ENCODE measurements at places on chromosomes 1 and 21. TPM values are rescaled to one million over a fixed set of nuclear protein-coding genes. Genes with fewer than 3 reads are reported as not detected.

The RHEX gene
- total RNA-seq, result 0.98 TPM

GRCh38 chr1:96979304-96980268 is 258.0 kb downstream of the PTBP2 start:
- DNase-seq, result no peak

DNA sequence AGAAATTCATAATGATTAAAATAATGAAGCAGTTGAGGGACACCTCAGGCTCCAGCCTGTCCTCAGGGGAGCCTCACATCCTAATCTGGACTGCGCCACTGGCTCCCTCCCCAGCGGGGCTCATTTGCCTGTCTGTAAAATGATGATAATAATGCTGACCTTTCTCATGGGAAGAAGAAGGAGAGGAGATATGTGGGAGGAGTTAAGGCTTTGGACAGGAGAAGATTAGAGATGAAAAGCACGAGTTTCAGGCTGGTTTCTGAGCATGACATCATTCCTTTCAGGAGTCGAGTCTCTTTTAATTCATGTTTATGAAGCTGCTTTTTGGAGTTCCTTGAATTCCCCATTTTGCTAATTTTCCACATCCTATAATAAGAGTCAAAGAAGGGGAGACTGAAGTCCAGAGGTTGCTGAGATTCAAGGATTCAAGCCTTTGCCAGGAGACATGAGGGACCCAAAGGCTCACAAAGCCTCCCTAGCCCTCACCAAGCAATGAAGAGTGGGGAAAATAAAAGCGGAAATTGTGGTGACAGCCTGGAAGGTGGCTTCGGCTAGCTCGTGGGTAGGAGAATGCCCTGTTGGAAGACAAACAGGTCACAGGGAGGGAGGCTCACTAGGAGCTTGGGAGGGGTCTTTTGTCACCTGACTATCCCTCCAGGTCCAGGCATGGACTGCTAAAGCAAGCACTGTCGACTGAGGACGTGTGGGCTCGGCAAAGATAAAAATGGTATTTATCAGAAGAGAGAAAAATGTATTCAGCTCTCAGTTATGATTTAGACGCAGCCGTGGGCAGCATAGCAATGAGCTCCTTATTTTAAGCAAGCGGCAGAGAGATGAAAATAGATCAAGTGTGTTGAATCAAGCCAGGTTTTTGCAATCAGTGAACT is 27.5 kb upstream of the STMN1 start:
- no peak for DNase-seq

DNA sequence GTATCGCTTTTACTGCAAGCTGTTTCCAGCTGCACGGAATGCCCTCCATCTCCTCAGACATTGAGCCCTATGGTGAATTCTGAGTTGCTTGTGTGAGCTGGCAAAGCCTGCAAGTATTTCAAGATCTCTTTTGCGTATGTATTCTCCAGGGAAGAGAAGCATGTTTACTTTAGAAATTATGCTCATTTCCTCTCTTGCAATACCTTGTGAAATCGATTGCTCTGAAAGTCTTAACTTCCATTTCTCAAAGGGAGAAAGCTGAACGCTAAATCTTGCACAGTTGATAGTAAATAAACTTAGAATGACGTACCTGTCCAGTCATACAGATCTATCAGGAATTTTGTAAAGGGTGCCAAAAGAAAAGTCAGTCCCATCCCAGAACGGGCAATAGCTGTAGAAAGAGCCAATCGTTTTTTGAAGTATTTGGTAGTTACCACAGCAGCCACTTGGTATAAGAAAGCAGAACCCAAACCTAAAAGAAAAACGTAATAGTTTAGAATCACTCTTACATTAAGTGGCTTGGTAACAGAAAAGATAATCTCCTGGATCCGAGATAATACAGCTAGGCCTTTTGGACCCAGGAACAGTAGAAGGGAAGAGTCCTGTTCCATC is 10.0 kb downstream of the SLC16A4 start:
- no peak for DNase-seq

GRCh38 chr1:201026836-201027235 is 3.3 kb upstream of the KIF21B start:
- DNase-seq, result no peak

- DNase-seq, result no peak
Observed at GRCh38 chr1:19661721-19662228, 2.9 kb upstream of the HTR6 start.

DNA sequence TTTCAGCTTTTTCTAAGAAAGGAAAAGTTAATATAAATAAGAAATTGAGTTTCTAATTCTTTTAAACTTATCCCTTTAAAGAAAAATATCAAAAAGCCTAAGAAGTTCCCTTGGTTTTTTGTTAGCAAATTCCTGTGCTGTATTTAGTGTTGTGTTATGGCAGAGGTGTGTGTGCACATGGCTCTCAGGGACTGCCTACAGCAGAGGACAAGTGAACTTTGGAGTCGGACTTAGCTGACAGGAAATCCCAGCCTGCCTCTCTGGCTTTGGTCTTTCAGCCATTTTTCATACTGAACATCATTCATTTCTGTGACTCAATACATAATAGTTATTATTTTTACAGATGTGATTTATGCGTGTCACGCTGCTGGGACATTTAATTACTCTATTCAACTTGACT is 149.6 kb downstream of the FMN2 start:
- no peak for DNase-seq

The BNIPL gene
- total RNA-seq, result 17.0 TPM

GRCh38 chr1:181443231-181443853 is 40.0 kb upstream of the CACNA1E start:
- no peak for DNase-seq

The LRRIQ3 gene
- 2.6 TPM for total RNA-seq

The HTR1D gene
- not detected for total RNA-seq

All from breast epithelium (tissue), 4 donors.